ENCODE measurements at places on chromosomes 2 and 18. TPM values are rescaled to one million over a fixed set of nuclear protein-coding genes. Genes with fewer than 3 reads are reported as not detected.

DNA sequence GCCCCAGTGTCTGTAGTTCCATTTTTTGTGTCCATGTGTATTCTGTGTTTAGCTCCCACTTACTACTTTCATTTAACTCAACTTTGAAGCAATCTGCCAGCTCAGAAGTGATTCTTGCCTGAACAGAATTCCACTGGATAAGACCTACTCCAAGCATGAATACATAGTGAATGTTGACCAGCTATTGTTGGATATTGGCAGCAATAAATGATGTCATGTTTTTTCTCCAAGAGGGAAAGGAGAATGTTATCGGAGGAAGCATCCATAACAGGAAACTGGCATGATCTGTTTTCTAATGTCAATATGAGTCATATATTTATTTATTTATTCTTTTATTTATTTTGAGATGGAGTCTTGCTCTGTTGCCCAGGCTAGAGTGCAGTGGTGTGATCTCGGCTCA lies 36.8 kb upstream of the TRAPPC8 start:
- no peak overlapping the region for H3K4me3 ChIP-seq
- no peaks in the 10 kb centered on the region for H3K27me3 ChIP-seq
- no peak for DNase-seq

DNA sequence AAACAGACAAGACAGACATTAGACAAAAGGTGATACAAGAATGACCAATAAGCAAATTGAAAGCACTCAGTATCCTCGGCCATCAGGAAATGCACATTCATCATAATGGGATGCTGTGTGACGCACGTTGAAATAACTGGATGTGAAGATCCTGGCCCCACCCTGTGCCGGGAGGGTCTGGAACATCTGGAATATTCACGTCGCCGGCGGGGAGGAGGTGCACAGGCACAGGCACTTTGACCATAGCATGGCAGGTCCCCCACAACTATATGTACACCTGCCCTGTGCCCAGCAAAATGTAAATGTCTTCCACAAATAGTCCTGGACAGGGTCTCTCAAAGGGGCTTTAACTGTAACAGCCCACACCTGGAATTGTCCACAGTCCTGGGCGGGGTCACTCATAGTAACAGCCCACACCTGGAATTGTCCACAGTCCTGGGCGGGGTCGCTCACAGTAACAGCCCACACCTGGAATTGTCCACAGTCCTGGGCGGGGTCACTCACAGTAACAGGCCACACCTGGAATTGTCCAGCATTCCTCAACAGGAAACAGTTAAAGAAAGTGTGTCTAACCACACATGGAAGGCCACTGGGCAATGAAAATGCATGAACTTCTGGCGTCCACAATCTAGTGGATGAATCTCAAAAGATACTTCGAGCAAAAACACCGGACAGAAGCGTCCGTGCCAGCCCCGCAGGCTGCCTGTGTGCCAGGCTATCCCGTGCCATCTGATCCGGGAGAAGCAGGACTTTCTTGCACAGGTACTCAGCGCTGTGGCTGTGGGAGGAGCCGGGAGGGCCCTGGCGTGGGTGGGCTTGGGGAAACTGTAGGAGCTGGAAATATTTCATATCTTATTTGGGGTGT lies 113.4 kb downstream of the RTP5 start:
- H3K27ac ChIP-seq, result no peak overlapping the region
- no peak for DNase-seq
- no peaks in the 10 kb centered on the region for H3K27me3 ChIP-seq
- H3K4me1 ChIP-seq, result no peaks in the 10 kb centered on the region
- H3K36me3 ChIP-seq, result no peaks in the 10 kb centered on the region
- H3K4me3 ChIP-seq, result no peak overlapping the region

The IL1F10 gene
- not detected for polyA plus RNA-seq

The UGT1A4 gene
- polyA plus RNA-seq, result not detected

- H3K27ac ChIP-seq, result peak overlapping the region; percentile 80
- H3K4me1 ChIP-seq, result peaks cover 96% of the 10 kb centered on the region
Measured at GRCh38 chr2:46568212-46569009, 89.0 kb downstream of the TMEM247 start.

DNA sequence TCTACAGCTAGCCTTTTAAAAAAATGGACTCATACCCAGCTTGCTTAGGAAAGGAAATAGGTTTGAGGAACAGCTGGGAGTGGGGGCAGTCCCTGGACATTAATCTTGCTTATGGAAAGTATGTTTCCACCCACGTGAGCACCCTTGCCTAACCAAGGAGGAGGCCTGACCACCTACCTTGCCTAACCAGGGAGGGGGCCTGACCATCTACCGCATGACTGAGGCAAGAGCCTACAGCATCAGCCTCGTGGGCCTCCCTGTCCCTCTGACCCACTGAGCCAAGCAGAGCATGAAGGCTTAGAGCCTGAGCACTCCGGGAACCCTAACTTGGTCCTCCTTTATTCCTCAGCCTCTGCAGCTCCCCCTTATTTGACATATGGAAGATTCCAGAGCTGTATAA lies 20.2 kb downstream of the PRKAG3 start:
- no peaks in the 10 kb centered on the region for H3K36me3 ChIP-seq
- H3K27ac ChIP-seq, result peak overlapping the region; percentile 16
- DNase-seq, result no peak
- H3K4me1 ChIP-seq, result peaks cover 27% of the 10 kb centered on the region

- no peak overlapping the region for H3K4me3 ChIP-seq
- DNase-seq, result peak; percentile 34
- no peaks in the 10 kb centered on the region for H3K36me3 ChIP-seq
- no peak overlapping the region for H3K27ac ChIP-seq
- peaks cover 1% of the 10 kb centered on the region for H3K27me3 ChIP-seq
- H3K4me1 ChIP-seq, result no peaks in the 10 kb centered on the region
Measured at GRCh38 chr2:232478571-232479340, 8.9 kb downstream of the ECEL1 start.

The EMILIN1 gene
- 4.9 TPM for polyA plus RNA-seq

The FAM110C gene
- polyA plus RNA-seq, result not detected

GRCh38 chr2:11505652-11506610 lies 27.9 kb upstream of the GREB1 start:
- H3K4me3 ChIP-seq, result no peak overlapping the region
- no peaks in the 10 kb centered on the region for H3K36me3 ChIP-seq
- peak overlapping the region; percentile 69 for H3K27ac ChIP-seq

DNA sequence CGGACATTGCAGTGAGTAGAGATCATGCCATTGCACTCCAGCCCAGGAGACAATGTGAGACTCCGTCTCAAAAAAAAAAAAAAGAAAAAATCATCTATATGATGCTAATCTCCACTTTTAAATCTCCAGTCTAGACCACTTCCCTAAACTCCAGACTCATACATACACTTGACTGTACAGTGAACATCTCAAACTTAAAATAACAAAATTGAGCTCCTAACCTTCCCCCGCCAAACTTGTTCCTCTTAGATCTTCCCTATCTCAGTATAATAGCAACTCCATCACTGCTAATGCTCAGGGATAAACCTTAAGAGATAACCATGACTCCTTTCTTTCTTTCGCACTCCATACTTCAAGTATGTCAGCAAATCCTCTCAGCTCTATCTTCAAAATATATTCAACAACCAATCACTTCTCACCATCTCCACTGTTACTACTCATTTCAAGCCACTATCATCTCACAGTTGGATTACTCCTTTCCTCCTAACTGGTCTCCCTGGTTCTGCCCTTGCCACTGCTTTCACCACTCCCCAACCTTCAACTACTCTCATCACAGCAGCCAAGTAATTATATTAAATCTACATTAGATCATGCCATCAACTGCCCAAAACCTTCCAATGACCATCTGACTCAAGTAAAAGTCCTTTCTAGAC lies 12.0 kb downstream of the MEMO1 start:
- DNase-seq, result no peak
- no peaks in the 10 kb centered on the region for H3K36me3 ChIP-seq
- no peak overlapping the region for H3K27ac ChIP-seq
- no peaks in the 10 kb centered on the region for H3K27me3 ChIP-seq

The ALK gene
- 0.03 TPM for polyA plus RNA-seq

The TNS1 gene
- 276 TPM for polyA plus RNA-seq

The MAIP1 gene
- polyA plus RNA-seq, result 27.7 TPM

GRCh38 chr2:45340318-45340717 lies 270.7 kb downstream of the SRBD1 start:
- H3K4me3 ChIP-seq, result no peak overlapping the region
- no peak overlapping the region for H3K27ac ChIP-seq
- no peaks in the 10 kb centered on the region for H3K36me3 ChIP-seq
- no peak for DNase-seq
- no peaks in the 10 kb centered on the region for H3K27me3 ChIP-seq

DNA sequence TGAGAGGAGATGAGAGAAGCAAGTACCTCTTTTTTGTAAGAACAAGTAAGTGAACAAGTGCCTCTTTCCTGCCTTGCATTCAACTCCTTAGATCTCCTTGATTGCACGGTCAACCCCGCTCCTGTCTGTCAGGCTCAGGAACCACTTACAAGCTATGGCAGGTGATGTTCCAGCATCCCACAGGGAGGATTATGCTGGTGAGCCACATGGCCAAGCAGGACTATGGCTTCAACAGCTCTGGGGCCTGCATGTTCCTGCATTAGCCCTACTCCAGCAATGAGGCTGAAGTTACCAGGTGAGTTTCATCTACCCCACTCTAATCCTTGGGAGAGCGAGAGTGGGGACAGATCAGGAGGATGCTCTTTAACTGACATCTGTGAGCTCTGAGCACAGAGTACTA lies 29.5 kb downstream of the TTC32 start:
- no peaks in the 10 kb centered on the region for H3K27me3 ChIP-seq
- no peak for DNase-seq
- H3K27ac ChIP-seq, result no peak overlapping the region
- no peak overlapping the region for H3K4me3 ChIP-seq
- no peaks in the 10 kb centered on the region for H3K36me3 ChIP-seq
- H3K4me1 ChIP-seq, result no peaks in the 10 kb centered on the region

DNA sequence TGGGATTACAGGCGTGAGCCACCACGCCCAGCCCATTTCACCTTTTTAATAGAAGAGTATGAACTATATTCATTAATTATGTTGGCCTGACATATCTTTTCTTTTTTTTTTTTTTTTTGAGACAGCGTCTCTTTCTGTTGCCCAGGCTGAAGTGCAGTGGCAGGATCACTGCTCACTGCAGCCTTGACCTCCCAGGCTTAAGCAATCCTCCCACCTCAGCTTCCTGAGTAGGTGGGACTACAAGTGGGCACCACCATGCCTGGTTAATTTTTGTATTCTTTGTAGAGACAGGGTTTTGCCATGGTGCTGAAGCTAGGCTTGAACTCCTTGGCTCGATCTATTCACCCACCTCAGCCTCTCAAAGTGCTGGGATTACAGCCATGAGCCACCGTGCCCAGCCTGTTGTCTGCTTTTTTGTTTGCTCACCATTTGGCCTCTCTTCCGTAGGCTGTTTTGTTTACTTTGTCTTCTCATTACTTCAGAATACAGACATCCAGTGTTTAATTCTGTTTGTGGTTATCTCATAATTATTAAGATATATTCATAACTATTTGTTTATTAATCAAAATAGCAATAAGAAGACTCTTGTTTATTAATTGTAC lies 16.3 kb upstream of the CDH2 start:
- no peak overlapping the region for H3K27ac ChIP-seq
- no peaks in the 10 kb centered on the region for H3K36me3 ChIP-seq
- H3K4me1 ChIP-seq, result no peaks in the 10 kb centered on the region
- H3K4me3 ChIP-seq, result no peak overlapping the region
- no peaks in the 10 kb centered on the region for H3K27me3 ChIP-seq

DNA sequence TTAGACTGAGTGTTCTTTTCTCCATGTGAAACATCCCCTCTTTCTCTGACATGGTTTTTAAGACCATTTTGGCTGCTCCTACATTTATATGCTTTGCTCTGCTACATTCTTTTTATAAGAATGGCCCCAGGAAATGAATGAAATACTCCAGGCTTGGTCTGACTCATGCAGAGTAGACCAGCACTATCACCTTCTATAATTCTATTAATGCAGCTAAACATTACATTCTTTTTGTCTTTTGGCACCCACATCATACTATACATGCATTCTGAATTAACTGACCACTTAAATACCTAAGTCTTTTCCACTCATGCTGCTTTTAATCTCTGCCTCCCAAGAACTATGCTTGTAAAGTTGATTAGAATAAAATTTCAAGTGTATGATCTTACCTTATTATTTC lies 94.1 kb downstream of the AAK1 start:
- no peaks in the 10 kb centered on the region for H3K27me3 ChIP-seq
- H3K36me3 ChIP-seq, result no peaks in the 10 kb centered on the region
- no peak overlapping the region for H3K4me3 ChIP-seq
- DNase-seq, result no peak

GRCh38 chr18:27206411-27206810 lies 21.3 kb upstream of the CHST9 start:
- H3K27ac ChIP-seq, result no peak overlapping the region
- no peak overlapping the region for H3K4me3 ChIP-seq
- H3K36me3 ChIP-seq, result no peaks in the 10 kb centered on the region
- no peak for DNase-seq

GRCh38 chr18:23351521-23351920 lies 101.6 kb upstream of the RIOK3 start:
- no peaks in the 10 kb centered on the region for H3K27me3 ChIP-seq
- H3K4me3 ChIP-seq, result no peak overlapping the region
- H3K36me3 ChIP-seq, result peaks cover 6% of the 10 kb centered on the region
- H3K4me1 ChIP-seq, result no peaks in the 10 kb centered on the region
- DNase-seq, result no peak
- H3K27ac ChIP-seq, result no peak overlapping the region

The MEP1B gene
- polyA plus RNA-seq, result 0.16 TPM

- no peak overlapping the region for H3K27ac ChIP-seq
- H3K4me3 ChIP-seq, result no peak overlapping the region
- no peaks in the 10 kb centered on the region for H3K4me1 ChIP-seq
- DNase-seq, result no peak
Measured at GRCh38 chr18:48455555-48456478, 46.6 kb upstream of the ZBTB7C start.

DNA sequence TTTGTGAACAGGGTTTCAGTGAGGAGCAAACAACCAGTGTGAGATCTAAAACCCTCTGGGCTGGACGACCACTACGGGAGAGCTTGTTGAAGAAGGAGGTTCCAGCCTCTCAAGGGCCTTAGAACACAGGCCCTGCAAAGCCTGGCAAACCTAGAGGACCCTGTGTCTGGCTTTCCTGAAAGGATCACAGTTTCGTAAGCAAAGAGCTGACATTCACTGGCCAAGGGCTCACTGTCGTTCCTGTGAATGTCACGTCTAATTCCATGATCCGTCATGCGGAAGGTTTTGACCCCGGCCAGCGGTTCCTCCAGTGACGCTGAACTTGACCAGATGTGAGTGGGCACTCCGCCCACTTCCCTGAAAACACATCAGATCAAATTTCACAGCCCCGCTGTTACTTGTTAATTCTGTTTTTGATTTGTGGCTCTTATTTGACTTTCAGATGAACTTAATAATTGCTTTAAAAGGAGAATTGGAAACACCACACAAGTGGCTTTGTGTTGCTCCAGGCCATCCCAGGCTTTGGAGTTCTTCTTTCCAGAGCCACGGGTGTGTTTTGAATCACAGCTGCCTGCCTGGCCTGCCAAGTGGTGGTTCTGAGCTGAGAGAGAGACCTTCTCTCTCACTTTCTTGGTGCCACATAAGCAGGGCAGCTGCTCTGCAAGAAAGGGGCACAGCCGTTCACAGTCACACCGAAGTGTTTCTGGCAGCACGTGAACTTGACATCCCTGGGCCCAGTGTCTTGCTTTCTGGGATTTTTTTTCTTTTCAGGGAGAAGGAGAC lies 308.4 kb downstream of the NDUFA10 start:
- no peaks in the 10 kb centered on the region for H3K36me3 ChIP-seq
- H3K27me3 ChIP-seq, result no peaks in the 10 kb centered on the region
- no peak overlapping the region for H3K4me3 ChIP-seq
- DNase-seq, result peak; percentile 71
- no peaks in the 10 kb centered on the region for H3K4me1 ChIP-seq
- no peak overlapping the region for H3K27ac ChIP-seq

Measured in psoas muscle (tissue), 8 donors.